ENCODE measurements at places on chromosomes 11 and 22.

- DNase-seq: no peak
These were observed 53.4 kb upstream of the CCND1 start for GRCh38 chr11:69587454-69588090.

GRCh38 chr11:9132203-9132878 lies 40.9 kb upstream of the SCUBE2 start:
- no peak for DNase-seq

GRCh38 chr22:39087881-39088684 lies 9.0 kb upstream of the APOBEC3H start:
- no peak for DNase-seq

GRCh38 chr11:106937111-106937510 lies 81.2 kb downstream of the GUCY1A2 start:
- DNase-seq: no peak

- no peak for DNase-seq
These were observed 65.6 kb upstream of the SPON1 start for GRCh38 chr11:13896981-13897353.

- DNase-seq: no peak
These were observed 49.8 kb upstream of the BLID start for GRCh38 chr11:122165607-122166371.

DNA sequence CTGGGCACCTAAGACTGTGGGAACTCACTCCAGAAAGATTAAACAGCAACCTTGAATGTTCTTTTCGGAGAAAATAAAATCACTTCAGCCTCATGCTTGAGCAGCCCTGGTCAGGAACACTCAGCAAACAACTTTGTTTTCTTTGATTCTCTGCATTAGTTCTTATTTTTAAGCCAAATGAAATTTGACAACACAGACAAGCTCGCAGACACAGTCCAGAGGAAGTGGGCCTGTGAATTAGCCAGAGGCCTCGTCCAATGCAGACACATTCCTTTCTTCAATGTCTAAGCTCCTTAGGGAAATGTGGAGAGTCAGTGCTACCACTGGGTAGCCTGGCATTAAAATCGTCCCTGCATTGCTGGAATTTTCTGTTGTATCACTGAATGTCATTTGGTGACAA lies 62.9 kb upstream of the CSNK2A3 start:
- DNase-seq: no peak

GRCh38 chr11:95229993-95230809 lies 801 bp downstream of the SESN3 start:
- peak; percentile 46 for DNase-seq

- no peak for DNase-seq
These were observed 513.0 kb downstream of the RAB38 start for GRCh38 chr11:87662287-87662686.

- DNase-seq: peak; percentile 59
These were observed 85.9 kb downstream of the ZNF280B start for GRCh38 chr22:22422629-22423112.

- no peak for DNase-seq
These were observed 41.3 kb downstream of the TNKS1BP1 start for GRCh38 chr11:57283231-57283990.

- DNase-seq: no peak
These were observed 24.3 kb upstream of the ADA2 start for GRCh38 chr22:17243524-17243923.

DNA sequence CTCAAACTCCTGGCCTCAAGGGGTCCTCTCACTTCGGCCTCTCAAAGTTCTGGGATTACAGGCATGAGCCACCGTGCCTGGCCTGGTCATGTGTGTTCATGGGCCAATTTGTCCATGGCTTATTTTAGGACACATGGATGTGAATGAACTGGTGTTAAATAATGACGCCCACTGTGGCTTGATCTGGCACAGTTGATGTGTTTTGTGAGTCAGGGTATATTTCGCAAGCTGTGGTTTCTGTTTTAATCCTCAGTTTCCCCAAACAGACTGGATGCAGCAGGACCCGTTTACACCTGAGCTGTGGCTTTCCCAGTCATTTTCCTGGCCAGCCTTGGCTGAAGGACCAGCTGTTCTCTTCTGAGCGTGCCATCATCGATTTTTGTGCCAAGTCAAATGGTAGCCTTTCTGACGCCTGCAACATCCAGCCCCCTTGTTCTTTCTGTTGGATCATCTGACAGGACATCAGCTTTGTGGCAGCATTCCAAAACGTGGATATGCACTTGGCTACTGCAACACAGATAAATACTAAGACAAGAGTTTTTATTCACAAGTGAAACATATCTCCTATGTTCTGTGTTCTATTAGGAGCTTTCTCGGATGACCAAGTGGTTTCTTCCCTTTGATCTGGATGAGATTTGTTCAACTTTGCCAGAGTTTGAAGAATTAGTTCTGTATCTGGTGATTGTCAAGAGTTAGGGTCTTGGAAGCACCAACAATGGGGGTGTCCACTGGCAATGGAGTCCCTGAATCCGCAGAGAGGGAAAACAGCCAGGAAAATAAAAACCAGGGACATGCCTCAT lies 40.0 kb upstream of the SEPTIN5 start:
- DNase-seq: no peak

DNA sequence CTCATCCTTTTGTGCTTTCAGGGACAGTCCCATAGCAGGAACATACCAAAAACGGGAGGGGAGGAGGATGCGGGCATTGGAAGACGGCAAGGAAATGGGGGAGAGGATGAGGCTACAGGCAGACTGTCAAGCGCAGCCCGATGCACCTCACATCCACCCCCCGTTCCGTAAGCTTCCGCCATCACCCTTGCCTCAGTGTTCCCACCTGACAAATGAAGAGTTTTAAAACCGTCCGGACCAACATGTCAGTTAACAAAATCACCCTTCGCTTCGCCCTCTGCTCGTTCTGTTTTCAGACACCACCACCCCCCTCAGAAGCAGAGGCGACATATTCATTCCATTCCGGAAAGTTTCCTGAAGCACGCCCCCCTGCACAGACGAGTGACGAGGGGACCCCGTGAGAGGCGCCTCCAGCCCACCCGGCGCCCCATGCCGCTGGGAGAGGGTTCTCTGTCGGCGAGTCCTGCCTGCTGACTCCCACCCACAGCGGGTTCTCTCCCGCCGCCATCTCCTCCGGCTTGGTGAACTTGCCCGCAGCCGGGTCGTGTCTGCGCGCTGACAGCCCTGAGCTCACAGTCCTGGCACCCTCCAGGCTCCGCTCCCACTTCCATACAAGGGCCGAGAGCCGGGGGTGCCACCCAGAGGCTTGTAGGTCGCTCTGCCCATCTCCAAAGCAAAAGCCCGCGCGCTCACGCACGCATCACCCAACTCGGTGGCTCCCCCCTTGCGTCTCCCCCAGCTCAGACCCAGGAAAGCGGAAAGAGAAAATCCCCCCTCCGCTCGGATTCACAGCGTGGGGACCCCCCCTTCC lies 1.5 kb downstream of the IGSF9B start:
- DNase-seq: peak; percentile 60

GRCh38 chr11:68049509-68050370 lies 10.9 kb downstream of the TCIRG1 start:
- DNase-seq: peak; percentile 18

- no peak for DNase-seq
These were observed 130.4 kb downstream of the ADAMTS15 start for GRCh38 chr11:130578738-130579368.

GRCh38 chr11:104650234-104650633 lies 248.0 kb downstream of the CASP12 start:
- DNase-seq: no peak

DNA sequence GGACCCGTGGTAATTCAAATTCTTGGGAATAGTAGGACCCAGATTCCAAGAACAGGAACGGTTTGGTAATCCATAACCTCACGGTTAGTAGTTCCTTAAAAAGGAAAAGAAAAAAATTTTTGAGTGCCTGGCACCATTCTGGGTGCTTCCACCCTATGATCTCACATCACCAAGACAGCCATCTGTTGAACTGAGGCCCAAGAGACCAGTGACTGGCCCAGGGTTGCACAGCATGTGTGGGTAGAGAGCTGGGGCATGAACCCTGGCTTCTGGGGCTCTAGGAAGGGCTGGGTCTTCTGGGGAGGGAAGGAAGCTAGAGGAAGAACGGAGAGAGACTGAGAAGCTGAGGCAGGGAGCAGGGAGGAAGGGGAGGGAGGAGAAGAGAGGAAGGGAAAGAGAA lies 4.7 kb upstream of the SPI1 start:
- DNase-seq: no peak

- DNase-seq: no peak
These were observed 15.5 kb upstream of the MS4A12 start for GRCh38 chr11:60477035-60477445.

DNA sequence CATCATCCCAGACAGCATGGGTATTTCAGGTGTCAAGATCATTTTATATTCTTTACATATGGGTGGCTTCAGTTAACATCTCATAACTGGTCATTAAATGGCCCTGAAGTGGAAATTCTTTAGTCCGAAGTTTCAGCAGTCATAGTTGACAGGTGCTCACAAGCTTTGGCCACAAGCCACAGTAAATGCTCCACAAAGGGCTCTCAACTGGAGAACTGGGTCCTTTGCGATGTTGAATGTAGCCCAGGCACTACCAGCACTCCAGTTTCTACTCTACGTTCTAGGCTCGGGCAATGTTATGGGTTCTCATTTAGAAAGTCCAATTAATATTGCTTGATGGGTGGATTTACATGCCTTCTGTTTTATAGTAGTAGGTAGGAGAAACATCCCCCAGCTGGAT lies 206.3 kb downstream of the CWF19L2 start:
- no peak for DNase-seq

DNA sequence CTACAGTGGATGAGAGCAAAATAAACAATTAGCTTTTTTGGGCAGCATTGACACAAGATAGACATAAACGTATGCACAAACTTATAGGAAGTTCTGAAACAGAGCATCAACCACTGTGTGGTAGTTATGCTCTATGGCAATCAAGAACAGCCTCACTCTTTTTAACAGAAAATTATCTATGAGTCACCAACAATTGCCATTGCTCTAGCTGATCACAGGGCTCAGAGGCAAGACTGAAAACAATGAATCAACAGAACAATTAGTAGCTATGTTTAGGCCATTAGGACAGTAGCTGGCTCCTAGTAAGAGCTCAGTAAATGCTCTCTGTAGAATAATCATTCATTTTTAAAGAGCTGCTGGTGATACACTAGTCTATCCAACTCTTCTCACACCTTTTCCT lies 34.9 kb upstream of the PICALM start:
- DNase-seq: no peak

GRCh38 chr11:75539459-75540334 lies 14.0 kb upstream of the GDPD5 start:
- DNase-seq: no peak

GRCh38 chr11:120344302-120345004 lies 8.2 kb downstream of the ARHGEF12 start:
- DNase-seq: no peak
